ENCODE measurements at places on chromosomes 11 and 22.

DNA sequence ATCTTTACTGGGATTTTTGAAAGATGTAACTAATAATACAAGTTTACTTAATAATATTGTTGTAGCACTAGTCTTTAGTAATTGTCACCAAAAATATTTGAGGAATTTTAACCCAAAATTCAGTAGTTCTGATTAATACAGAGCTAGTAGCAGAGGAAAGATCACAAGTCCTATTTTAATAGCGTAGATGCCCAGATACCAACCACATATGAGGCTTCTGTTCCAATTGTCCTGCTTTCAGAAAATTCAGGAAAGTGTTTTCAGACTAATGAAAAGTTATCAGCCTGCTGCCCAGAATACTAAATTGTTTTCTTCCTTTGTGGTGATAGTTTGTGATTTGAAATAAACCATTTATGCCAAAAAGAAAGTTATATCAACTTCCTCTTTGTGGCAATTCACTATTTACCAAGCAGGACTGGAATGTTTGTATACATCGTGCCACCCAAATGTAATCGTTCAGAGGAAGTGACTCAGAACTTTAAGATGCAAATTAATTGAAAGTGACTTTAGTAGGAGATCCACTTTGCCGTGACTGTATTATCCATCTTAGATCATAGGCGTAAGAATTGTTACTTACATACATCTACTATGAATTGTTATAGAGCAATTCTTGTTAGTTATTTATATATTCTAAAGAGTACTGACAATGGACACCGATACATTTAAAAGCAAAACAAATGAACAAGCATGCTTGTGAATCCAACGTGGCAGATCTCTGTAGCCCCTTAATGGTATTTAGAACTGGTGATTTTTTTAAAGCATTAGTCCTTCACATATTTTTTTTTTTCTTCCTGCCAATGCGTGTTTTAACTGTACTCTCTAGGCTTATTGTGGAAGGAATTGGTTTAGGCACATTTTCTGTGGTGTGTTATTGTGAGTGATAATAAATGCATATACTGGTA, 231.0 kb downstream of the DDX10 start:
- DNase-seq = no peak

DNA sequence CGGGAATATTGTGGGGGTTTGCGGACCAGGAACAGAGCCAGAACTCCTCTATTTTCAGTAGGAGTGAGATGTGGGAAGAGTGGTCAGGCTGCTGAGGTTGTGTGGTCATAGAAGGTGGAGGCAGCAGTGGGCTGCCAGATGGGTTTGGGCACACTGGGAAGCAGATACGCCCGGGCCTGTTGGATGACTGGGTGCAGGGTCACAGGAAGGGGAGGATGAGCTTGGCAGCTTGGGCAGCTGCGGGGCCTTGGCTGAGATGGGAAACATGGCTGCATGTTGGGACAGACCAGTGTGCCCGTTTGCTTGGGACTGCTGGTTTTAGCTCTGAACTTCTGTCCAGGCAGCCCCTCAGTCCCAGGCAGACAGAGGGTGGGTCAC, 11.4 kb downstream of the SHANK3 start:
- DNase-seq = peak; percentile 27

DNA sequence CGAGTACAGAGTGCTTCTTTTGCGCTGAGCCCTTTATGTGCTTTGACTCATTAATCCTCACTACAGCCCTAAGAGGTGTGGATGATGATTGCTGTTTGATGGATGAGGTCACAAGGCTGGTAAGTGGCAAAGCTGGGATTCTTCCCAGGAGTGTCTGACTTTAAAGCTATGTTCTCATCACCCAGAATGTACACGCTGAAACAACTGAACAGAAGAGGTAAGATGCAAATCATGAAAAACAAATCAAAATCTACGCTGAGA, 37.7 kb upstream of the CREB3L1 start:
- no peak for DNase-seq

- DNase-seq = no peak
Observed at GRCh38 chr11:89168396-89168795, 9.3 kb upstream of the TYR start.

DNA sequence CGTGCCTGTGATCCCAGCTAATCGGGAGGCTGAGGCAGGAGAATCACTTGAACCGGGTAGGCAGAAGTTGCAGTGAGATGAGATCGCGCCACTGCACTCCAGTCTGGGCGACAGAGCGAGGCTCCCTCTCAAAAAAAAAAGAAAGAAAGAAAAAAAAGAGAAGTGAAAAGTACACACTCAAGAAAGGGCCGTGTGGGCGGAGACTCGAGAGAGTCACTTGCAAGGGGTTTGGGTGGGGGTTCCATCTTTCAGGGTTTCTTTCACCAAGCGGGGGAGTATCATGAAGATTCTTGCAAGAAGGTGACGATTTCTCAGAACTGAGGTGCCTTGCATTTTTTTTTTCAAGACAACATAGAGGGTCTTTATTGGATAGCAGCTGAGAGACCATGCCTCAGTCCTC, 4.0 kb upstream of the IFITM5 start:
- no peak for DNase-seq

GRCh38 chr11:45688472-45689033, 23.1 kb upstream of the CHST1 start:
- DNase-seq = no peak

DNA sequence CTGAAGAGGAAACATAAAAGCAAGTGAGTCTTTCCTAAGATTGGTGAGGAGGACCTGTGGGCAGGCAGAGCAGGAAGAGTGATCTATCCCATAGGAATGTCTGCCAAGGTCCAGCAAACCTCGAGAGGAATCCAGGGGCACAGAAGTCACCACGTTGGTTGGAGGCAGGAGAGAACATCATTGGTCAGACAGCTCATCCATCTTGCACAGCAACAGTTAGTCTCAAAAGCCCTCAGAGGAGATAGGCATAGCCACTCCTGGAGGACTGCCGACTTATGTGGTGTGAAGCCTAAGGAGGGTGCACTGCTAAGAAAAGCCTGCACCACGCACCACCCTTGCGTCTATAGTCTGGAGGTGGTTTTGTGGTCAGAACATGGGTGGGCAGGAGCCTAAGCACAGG, 109.1 kb downstream of the RASSF10 start:
- no peak for DNase-seq

DNA sequence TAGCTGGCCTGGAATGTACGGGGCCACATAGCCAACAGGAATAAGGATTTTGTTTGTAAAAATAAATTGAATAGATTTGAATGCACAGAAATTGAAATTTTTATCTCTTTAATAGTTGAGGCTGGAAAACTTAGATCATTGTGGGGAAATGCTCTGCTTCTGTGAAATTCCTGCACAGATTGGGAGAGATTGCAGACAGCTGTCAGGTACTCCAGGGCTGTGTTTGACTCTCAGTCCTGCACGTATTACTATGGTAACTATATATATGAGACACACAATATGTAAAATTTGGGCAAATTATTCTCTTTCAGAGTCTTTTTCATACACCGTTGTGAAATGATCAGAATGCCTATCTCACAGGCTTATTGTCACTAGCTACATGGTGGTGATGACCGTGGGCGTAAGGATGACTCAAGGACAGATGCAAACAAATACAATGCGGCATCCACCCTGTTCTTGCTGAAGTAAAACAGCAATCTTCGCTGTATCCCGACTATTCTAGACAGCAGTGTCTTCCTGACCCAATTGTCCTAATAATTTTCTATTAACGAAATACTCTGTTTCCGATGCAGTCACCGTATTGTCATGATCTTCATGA, 79.4 kb downstream of the ZC3H12C start:
- DNase-seq = no peak

DNA sequence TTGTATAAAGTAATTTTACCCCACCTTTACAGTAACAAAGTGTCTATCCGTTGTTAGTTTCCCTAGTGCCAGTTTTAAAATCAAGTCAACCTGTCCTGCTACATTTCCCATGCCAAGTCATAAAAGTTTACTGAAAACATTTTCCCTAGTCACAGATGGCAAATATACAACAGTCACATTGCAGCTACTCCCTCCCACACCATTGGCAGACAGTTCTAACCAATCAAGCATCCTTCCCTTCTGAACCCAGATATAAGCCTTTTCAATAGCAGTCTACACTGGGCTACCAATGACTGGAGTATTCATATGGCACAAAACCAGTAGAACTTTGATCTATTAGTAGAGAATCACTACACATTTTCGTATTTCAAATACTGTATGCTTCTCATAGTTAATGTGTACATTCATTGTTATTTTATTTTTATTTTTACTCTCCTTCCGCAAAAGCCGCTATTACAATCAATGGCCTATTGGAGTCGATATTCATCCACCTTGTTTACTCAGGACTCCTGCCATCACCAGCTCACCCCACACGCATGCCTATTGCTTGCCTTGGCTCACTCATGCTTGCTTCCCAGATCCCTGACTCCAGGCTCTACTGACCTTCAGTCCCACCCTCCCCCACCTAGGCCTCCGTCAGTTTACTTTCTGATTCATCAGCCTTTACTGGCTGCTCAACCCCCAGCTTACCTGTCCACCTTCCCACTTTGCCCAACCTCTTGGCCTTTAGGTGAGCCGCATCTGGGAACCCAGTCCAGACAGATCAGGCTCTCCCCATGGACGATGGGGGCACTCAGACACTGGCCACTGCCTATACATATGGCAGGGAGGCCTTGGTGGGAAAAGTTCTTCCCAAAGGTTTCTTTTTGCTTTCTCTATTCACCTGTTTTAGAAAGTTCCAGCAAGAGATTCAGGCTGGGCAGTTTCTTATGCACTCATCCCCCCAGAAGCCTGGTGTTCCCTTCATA, 408.4 kb downstream of the SOX6 start:
- DNase-seq = no peak

- DNase-seq = no peak
Observed at GRCh38 chr22:24688256-24688655, 85.3 kb downstream of the GGT1 start.
